ENCODE measurements at places on chromosomes 7 and 10. TPM values are rescaled to one million over a fixed set of nuclear protein-coding genes. Genes with fewer than 3 reads are reported as not detected.

DNA sequence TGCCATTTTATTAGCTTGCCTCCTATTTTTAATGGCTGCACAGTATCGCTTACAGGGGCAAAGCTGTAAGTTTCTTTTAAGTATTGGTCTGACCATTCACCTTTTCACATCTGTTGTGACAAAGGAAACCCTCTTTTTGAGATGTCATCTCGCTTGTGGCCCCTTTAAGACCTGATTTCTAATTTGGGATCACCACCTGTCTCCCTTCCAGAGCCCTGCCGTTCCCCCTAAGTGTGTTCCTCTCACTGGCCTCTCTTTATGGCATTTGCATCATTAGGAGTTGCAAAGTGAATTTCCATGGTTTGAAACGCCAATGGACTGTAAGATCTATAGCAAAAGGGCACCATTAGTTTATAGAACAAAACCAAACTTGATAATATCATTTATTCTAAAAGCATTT lies 1.4 kb downstream of the EPDR1 start:
- DNase-seq: no peak

Gene RBP3
- total RNA-seq: not detected

DNA sequence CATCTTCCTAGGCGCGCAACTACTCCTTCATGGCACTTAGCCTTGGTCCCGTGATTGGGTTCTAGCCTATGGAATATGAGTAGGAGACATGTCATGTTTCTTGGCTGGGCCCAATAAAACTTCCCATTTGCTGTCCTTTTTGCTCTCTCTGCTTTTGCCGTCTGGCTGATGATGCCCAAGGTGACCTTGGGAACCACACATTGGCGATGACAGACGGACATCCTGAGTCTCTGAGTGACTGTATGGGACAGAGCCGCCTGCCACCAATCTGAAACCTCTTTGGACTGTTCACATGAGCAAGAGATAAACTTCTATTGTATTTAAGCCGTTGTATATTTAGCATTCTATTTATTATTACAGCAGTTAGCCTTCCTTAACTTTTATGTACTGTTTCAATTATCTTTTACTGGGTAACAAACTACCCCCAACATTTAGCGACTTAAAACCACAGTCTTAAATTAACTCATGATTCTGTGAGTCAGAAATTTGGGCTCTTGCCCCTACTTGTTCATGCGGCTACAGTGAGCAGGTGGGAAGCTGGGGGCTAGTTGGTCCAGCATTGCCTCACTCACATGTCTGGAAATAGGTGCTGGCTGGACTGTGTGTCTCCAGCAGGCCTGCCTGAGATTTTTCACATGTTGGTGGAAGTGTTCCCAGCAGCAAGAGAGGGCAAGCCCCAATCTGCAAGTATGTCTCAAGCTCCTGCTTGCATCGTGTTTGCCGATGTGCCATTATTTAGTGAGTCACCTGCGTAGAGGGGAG lies 71.7 kb downstream of the NOD1 start:
- no peak for DNase-seq

DNA sequence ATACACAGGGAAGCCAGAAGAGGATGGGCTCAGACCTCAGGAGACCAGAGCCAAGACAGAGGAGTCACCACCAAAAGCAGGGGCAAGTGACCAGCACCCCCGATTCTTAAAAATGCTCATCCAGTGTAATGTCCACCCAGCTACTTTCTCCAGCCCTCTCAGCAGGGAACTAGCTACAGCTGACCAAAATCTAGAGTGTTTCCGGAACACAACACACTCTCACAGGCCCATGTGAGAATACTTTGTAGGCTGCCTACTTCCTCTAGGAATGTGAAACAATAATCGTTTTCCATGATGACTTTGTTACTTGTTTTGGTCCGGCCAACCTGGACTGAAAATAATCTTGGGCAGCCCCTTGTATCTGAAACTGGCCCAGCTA lies 14.5 kb downstream of the PSAP start:
- DNase-seq: no peak

- DNase-seq: no peak
Measured at GRCh38 chr7:42753811-42754363, 158.0 kb downstream of the C7orf25 start.

Gene ATG9B
- 34.1 TPM for total RNA-seq

- no peak for DNase-seq
Measured at GRCh38 chr10:15797346-15797745, 63.0 kb downstream of the MINDY3 start.

GRCh38 chr7:129855234-129855673 lies 97.5 kb downstream of the UBE2H start:
- no peak for DNase-seq

Gene FXYD4
- not detected for total RNA-seq

DNA sequence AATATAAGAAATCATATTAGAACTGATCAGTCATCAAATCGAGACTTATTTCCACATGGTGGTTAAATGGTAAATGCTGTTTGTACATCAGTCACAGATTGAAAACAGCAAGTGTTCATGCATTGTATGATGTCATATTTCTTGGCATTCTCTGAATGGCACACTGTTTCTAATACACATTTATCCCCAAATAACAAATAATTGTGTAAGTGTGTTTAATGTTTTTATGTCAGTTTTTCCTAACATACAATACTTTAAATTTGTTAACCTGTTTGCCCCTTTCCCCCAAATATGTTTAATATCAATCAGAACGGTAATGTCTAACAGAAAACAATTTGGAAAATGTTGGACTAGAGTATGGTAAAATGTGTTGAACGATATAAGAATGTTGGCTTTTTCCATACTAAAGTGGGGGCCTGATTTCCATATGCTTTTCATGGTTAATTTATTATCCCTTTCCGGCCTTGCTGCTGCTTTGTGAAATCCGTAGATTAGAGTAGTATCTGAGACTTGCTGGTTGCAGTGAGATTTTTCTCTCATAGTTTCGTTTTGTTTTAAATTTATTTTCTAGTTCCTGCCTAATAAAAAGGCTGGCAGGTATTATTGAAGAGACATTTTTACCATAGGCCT lies 23.7 kb downstream of the RAB18 start:
- DNase-seq: no peak
